ENCODE measurements at places on chromosomes 12 and 14. TPM values are rescaled to one million over a fixed set of nuclear protein-coding genes. Genes with fewer than 3 reads are reported as not detected.

GRCh38 chr12:56155256-56155845 is 2.8 kb upstream of the MYL6 start:
- no peak for DNase-seq

- no peak for DNase-seq
Observed at GRCh38 chr12:57898308-57898970, 42.9 kb upstream of the ATP23 start.

- peak; percentile 5 for DNase-seq
Observed at GRCh38 chr12:16880864-16881285, 274.9 kb upstream of the LMO3 start.

DNA sequence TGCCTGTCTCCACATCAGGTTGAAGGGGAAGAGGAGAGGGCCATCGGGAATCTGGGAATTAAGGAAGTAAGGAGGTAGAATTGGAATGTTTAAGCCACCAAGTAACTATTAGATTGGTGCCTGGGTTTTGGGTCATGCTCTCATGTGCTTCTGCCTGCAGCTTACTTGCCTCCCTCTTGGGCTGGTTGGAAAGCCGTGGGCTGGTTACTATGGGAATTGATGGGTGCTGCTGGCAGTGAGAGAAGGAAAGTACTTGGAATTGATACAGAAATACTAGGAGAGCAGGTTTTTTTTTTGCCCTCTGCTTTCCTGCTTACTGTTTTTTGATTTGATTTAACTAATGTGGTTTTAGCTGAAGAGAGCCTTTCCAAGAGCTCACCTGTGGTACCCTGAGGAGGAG is 493.5 kb upstream of the RGS6 start:
- DNase-seq = no peak

DNA sequence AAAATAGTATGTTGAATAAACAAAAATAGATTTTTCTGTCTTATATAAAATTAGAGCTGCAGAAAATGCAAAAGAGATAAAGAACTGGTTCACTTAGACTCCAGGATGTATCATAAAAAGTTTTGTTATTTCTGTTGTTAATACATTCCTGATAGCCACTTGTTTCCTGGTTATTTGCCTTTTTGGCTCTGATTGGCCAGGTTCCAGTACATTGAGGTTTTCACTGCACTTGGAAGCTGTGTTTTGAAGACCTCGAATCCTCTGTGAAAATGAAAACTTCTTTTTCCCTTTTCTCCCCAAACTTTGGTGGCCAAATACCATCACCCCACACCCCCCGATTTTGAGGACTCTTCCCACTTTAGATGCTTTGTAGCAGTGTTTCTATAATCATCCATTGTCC is 525.3 kb downstream of the MED13L start:
- no peak for DNase-seq

Gene HOXC9
- 0.56 TPM for polyA plus RNA-seq

Gene LBHD2
- not detected for polyA plus RNA-seq

Gene TDRD9
- 2.9 TPM for polyA plus RNA-seq
